ENCODE measurements at places on chromosomes 7 and 10. TPM values are rescaled to one million over a fixed set of nuclear protein-coding genes. Genes with fewer than 3 reads are reported as not detected.

Gene NSMCE4A
- total RNA-seq = 11.7 TPM

Gene ATP5MK
- 162 TPM for total RNA-seq

Gene CYP3A4
- not detected for total RNA-seq

Gene SLC13A1
- not detected for total RNA-seq

Gene SKAP2
- 9.8 TPM for total RNA-seq

Gene DYDC2
- under 0.01 TPM for total RNA-seq

Gene ARHGEF35
- total RNA-seq = 2.5 TPM

Gene DNAAF5
- total RNA-seq = 7.9 TPM

Measured in bronchial smooth muscle cell (primary cell).